ENCODE measurements at places on chromosomes 12 and 14. TPM values are rescaled to one million over a fixed set of nuclear protein-coding genes. Genes with fewer than 3 reads are reported as not detected.

Gene RTL1
- total RNA-seq: not detected

Gene CLEC9A
- total RNA-seq: not detected

Gene PPP1R36
- total RNA-seq: 0.47 TPM

Gene PARP11
- 10.3 TPM for total RNA-seq

Gene TTLL5
- total RNA-seq: 29.0 TPM

Gene POTEM
- not detected for total RNA-seq

Gene CCDC85C
- 19.1 TPM for total RNA-seq

Gene PELI2
- total RNA-seq: 0.19 TPM

Gene SPIC
- total RNA-seq: not detected

Gene COX8C
- not detected for total RNA-seq

Gene ZFHX2
- 1.8 TPM for total RNA-seq

Gene GRIP1
- total RNA-seq: 8.2 TPM

Gene SAMD4A
- 60.6 TPM for total RNA-seq

Gene AACS
- total RNA-seq: 52.0 TPM

Gene FSCB
- total RNA-seq: not detected

Gene SERPINA10
- total RNA-seq: not detected

Gene RPS6KL1
- total RNA-seq: 12.3 TPM

Gene OTOGL
- total RNA-seq: not detected

Gene KLHDC1
- 0.52 TPM for total RNA-seq

Gene TRIAP1
- 48.4 TPM for total RNA-seq

Gene TAS2R8
- total RNA-seq: not detected

Gene IRF9
- 23.8 TPM for total RNA-seq

Gene KLHL33
- total RNA-seq: 0.14 TPM

Gene SLC10A1
- total RNA-seq: not detected

Gene PRR4
- 7.7 TPM for total RNA-seq

All from MCF 10A (cell line).